ENCODE measurements at places on chromosomes 6 and 20.

DNA sequence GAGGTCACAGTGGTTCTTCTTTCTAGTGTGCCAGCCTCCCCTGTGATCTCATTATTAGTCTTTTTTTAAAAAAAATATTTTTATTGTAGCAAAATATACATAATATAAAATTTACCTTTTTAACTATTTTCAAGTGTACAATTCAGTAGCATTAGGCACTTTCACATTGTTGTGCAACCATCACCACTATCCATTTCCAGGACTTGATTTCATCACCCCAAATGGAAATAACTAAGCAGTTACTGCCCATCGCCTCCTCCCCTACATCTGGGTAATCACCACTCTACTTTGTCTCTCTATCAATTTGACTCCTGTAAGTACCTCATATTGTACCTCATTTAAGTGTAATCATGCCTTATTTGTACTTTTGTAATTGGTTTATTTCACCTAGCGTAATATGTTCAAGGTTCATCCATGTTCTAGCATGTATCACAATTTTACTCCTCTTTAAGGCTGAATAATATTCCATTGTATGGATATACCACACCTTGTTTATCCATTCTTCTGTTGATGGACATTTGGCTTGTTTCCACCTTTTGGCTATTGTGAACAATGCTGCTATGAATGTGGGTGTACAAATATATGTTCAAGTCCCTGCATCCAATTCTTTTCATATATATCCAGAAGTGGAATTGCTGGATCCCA lies 68.6 kb upstream of the FYN start:
- no peak for DNase-seq

GRCh38 chr20:52812231-52812847 lies 159.8 kb upstream of the TSHZ2 start:
- no peak for DNase-seq

DNA sequence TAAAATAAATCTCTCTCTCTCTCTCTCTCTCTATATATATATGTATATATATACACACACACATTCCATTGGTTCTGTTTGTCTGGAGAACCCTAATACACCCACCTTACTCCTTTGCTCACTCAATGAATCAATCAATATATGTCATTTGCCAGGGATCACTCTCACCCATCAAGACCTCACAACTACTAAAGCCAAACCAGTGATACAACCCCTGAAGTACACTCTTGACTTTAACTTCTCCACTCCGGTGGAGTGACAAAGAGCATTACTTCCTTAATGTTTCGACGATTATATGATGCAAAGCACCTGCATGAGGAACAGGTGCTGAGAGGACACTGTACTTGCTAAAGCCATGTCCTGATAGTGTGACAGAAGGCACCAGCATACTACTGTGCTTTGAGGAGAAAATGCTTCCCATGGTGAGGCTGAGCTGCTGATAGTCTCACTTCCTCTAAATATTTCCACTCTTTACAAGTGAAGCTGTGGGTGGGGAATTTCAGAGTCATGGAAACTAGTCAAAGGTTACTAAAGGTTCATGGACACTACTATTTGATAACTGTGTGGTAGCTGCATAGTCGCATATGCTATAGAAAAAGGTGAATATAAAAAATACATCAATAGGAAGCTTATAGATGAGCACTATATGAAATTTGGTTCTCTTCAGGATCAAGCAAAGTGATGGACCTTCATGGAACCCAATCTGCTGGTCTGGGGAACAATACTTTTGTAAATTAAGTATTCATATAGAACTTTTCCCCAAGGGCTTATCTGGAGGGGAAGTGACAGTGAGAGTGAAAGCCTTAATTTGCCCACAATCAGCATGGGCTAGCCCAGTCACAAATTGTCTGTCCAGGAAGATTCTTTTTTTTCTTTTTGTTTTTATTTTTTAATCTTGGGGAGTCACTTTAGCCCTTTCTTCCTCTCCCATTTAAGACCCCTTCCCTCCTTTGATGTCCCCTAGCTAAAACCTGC lies 141.9 kb upstream of the NEDD9 start:
- no peak for DNase-seq

DNA sequence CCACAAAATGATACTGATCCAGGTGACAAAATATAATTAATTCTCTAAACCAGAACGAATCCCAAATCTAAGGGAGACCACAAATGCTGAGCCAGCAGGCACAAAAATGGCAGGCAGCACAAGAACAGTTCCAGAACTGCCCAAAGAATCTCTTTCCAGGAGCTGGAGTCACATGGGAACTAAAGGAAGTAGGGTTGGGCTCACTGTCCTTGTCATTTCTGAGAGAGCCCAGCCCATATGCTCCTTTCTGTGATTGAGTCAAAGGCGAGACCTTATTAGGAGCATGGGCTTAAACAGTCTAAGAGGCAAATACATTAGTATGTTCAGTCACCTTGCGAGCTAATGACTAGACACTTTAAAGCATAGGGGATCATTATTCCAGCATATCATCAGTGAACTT lies 327.6 kb upstream of the ARID1B start:
- DNase-seq = no peak

DNA sequence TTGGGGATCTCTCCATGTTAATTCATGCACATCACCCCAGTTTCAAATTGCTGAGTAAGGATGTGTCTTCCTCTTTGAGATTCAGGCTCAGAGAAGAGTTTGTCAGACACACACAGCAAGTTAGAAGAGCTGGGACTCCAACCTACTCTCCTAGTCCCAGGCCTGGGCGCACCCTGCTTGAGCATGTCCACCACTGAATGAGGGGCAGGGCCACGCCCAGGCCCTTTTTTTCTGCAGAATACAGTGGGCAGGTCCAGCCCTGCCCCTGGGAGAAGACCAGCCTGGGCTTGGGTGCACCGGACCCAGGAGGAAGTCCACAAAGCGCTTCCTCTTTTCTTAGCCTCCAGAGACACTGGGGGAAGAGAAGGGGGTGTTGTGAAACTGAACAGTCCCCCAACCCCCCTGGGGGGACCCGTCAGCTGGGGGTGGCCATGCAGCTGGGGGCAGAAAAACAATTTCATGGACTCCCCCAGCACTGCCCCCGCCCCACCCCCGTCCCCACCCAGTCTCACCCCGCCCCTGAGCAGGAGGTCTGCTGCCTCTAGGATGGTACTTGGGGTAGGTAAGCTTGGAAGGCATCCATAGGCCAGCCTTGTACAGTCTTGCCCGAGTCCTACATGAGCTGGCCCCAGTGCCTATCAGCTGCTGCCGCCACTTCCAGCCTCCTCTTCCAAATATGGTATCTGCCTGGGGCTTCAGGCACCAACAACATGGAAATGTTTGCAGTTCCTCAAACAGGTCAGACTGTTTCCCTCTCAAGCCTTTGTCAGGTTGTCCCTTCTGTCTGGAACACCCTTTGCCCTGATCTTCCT lies 11.7 kb upstream of the HCK start:
- DNase-seq = no peak

- no peak for DNase-seq
Measured at GRCh38 chr6:108277831-108278230, 17.0 kb upstream of the SNX3 start.

DNA sequence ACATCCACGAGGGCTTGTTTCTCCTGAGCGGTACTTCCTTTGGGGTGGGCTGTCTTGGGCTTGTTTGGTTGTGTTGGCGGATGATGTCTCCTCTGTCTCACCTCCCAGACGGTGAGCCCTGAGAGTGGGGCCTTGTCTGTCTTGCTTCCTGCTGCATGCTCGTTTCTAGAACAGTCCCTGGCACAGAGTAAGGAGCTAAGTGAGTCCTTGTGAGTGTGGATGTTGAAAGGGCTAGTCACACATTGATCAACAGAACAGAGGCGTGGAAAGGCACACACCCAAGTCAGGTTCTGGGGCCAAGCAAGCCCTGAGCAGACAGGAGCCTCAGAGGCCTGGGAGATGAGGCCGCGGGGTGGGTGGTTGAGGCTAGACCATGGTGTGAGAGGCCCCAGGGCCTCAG lies 111.0 kb downstream of the BMP7 start:
- no peak for DNase-seq

DNA sequence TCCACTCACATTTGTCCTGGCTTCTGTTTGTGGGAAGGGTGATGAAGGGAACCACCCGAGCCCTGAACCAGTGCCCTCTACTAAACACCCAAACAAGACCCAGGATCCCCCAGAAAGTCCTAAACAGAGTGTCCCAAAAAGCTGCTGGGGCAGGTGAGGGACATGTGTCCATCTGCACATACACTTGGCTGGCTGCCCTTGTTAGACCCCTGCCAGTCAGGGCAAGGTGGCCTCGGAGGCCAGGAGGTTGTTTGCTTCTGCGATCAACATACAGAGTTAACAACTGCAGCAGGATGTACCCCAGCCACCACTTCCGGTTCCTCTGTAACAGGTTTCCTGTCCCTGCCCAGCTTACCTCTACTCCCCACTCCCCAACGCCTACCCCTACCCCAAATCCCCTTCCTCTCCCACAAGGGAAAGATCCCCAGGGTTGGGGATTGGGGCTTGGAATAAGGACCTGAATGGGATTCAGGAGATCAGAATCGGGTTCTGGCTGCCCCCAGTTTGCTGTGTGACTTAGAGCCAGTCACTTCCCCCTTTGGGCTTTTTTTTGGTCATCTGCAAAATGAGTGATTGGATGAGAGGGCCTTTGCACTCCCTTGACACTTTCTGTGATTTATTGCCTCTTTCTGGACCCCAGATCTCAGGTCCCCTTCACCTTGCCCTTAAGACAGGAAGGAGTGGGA lies 13.9 kb downstream of the DEF6 start:
- DNase-seq = no peak

GRCh38 chr6:143286251-143286795 lies 164.2 kb downstream of the ADAT2 start:
- no peak for DNase-seq

DNA sequence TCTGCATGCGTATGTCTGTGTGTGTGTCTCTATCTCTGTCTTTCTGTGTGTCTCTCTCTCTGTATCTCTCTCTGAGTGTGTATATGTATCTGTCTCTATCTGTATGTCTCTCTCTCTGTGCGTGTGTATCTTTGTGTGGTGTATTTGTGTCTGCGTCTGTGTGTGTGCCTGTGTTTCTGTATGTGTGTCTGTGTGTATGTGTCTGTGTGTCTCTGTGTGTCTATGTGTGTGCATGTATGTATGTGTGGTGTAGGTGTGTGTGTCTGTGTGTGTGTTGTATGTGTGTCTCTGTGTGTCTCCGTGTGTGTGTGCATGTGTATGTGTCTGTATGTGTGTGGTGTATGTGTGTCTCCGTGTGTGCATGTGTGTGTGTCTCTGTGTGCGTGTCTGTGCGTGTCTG lies 243.0 kb upstream of the FOXQ1 start:
- DNase-seq = no peak

- DNase-seq = no peak
Measured at GRCh38 chr20:10201321-10201870, 17.2 kb upstream of the SNAP25 start.

DNA sequence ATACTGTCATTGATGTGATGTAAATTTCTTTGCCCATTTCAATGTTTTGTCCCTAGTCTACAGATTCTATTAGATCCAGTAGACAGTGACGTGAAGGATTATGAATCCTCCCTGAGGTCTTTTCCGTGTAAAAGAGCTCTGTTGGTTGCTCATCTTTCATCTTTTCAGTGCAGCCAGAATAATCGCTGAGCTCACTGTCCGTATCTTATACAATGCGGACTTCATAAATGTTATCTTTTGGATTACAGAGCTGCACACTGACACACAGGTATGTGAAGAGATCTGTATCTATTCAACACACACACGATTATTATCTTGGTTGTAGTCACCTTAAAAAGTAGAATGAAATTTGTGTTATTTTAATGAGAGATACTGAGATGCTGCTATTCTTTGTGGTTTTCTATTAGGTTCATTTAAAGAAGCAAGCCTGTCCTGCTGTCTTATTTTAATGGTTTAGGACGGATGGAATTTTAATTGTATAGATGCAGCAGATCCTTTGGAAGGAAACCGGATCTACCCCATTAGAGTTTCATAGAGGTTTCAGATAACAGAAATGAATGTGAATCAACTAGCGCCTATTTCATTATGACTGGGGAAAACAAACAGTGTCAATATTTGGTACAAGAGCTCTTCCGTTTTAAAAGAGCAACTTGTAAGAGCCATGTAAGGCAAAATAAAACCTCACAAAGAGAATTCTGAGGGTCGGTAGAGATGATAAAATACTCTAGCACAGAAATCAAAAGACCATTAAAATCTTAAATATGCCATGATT lies 79.4 kb downstream of the BMP6 start:
- no peak for DNase-seq

DNA sequence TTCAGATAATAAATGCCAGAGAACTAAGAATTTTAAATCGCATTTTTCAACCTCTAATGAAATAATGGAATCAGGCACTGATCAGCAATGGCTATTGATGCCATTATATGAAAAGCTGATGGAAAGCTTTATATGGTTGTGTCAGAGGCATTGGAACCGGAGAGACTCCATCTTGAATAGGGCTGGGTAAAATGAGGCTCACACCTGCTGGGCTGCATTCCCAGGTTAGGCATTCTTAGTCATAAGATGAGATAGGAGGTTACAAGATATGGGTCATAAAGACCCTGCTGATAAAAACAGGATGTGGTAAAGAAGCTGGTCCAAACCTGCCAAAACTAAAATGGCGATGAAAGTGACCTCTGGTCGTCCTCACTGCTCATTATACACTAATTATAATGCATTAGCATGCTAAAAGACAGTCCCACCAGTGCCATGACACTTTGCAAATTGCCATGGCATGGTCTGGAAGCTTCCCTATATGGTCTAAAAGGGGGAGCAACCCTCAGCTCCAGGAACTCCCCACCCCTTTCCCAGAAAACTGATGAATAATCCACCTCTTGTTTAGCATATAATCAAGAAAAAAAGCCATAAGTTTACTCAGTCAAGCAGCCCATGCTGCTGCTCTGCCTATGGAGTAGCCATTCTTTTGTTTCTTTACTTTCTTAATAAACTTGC lies 40.2 kb upstream of the CD83 start:
- DNase-seq = no peak

- no peak for DNase-seq
Measured at GRCh38 chr6:23523771-23524170, 602.2 kb upstream of the NRSN1 start.

All from NCI-H1694 (cell line).